ENCODE measurements at places on chromosomes 3 and 15.

- no peak for DNase-seq
These were observed 693 bp downstream of the DISP2 start for GRCh38 chr15:40358471-40359353.

DNA sequence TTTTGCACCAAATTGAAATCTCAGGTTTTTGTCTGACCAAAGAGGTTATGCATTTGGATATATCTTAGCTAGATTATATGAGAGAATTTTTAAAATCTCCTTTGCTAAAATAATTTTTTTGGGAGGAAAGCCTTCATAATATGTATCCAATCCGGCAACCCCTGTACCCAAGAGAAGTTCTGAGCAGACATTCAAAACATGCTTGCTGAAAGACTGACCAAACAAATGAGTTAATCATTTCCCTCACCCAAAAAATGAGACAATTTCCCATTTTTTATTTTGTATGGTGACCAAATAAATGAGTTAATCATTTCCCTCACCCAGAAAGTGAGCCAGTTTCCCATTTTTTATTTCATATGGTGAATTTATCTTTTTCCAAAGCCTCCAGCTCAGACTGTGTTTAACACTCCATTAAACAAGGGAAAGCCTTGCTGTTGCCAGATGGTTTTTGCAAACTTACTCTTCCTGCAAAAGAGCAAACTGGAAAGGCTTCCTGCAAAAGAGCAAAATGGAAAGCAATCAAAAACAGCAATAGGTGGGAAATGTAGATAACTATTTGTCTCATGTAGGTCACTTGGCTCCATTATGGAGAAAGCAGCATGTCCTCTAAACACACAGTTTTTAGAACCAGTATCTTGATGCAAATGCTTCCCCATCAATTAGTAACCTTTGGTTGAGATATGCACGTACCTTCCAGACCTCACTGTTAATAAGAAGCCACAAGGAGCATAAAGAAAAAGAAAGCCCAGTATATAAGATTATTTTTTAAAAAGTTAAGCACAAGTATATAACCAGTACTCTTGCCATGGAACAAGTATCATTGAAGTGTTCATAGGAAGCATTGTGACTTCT, 78.4 kb upstream of the OSTN start:
- no peak for DNase-seq

- no peak for DNase-seq
These were observed 967.8 kb upstream of the CFAP20DC start for GRCh38 chr3:60017631-60018030.

GRCh38 chr3:192834428-192834827, 83.2 kb downstream of the MB21D2 start:
- no peak for DNase-seq

DNA sequence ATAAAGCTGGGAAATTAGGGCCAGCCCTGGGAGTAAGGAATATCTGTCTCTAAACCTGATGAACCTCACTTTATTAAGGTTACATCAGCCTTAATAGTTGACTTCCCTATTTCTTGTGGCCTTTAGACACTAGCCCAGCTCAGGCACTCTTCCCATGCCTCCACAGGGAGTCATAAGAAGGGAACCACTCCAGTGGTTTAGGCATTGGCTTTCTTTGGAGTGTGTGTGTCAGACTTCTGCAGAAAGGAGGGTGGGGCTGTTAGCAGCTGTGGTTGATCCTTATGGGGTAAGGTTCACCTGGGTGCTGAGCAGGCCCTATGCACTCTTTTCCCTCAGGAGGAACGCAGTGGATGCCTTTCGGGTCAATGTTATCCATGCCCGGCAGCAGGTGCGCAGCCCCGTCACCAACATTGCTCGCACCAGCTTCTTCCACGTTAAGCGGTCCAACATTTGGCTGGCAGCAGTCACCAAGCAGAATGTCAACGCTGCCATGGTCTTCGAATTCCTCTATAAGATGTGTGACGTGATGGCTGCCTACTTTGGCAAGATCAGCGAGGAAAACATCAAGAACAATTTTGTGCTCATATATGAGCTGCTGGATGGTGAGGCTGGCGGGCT, 4.0 kb downstream of the AP2M1 start:
- no peak for DNase-seq

- DNase-seq = no peak
These were observed 4.0 kb upstream of the CFAP100 start for GRCh38 chr3:126390751-126391150.

DNA sequence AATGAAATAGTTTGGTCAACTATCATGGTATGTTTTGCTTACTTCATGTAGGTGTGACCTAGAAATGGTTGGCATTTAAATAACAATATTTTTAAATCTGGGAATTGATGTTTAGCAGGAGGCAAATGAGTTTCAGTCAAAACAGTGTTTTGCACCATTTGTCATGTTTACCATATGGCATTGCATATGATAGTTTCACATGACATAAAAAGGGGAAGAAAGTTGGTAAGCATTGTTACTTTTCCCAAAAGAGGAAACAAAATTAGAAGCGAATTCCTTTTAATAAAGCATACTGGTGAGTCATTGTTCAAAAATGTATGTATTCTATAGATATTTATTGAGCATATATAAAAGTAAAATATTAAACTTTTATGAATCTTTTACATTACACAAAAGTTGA, 2.3 kb downstream of the RNF13 start:
- no peak for DNase-seq

- DNase-seq = no peak
These were observed 370.6 kb upstream of the ROBO2 start for GRCh38 chr3:76669322-76669721.

DNA sequence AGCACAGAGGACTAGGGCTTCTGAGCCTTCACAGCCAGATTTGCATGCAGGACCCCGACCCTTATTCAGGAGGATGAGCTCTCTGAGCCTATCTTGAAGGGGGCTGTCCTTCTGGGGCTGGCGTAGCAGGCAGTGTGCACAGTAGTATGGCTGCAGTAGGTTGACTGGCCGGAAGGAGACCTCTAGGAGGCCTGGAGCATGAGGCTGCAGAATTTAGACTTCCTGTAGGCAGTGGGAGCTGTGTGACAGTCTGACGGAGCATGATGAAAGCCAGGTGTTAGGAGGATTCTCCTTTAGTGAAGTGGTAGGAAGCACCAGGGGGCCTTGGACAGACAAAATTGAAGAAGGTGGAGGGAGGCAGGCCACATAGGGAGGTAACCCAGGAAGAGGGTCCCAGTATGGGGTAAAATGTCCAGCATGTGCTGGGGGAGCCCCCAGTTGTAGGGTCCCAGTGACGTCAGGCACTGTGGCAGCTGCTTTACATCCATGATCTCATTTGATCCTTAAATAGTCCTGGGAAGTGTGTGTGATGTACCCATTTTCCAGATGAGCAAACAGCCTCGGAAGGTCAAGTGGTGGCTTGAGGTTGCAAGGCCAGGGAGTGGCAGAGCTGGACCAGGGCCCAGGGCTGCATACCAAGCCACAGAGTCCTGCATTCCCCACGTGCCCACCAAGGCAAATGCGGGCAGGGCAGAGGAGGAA, 36.1 kb downstream of the SPSB4 start:
- no peak for DNase-seq

GRCh38 chr3:169053427-169053826, 610.1 kb downstream of the MECOM start:
- DNase-seq = no peak

- no peak for DNase-seq
These were observed 45.1 kb upstream of the FGD5 start for GRCh38 chr3:14773691-14774128.

DNA sequence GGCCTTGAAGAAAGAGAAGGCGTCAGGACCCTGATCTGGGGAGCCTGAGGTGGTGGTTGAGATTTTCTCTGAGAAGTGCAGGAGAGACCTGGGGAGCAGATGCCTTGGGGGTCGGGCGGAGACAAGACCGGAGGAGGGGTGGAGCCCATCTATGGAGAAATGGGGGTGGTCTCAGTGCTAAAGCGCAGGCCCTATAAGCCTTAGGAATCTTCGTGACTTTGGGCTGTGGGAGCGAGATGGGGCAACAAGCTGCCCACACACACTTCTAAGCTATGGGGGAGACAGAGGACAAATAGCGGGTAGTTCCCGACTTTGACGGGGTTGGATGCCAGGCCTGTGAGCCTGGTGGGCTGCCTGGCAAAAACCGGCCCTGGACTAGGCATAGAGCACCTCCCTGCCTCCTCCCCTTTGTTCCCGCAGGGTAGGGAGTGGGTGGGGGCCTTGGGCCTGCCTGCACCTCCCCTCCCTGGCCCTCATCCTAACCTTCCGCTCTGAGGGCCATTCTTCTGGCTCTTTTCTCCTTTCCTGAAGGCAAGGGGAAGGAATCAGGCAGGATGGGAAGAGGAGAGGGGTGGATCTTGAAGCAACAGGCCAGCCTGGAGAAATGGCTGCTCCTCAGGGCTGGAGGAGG, 880 bp downstream of the NISCH start:
- DNase-seq = peak; percentile 61

- DNase-seq = no peak
These were observed 3.2 kb upstream of the RAD51 start for GRCh38 chr15:40691737-40692136.

DNA sequence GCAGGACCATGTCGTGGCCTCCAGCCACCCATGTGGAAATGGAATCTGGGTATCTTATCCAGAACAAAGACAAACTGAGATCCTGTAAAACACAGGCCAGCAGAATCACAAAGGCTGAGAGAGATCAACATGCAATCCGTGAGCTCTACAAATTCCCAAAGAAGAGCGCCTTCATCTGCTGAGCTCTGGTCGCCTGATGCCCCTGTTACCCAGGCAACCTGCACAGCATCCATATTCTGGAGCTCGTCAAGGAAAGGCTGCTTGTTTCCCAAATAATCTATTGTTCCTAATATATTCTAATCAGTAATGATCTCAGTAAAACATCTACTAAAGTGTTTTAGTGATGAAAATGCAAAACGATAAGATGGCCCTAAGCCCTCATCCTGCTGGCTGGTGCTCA, 133.6 kb downstream of the OCA2 start:
- no peak for DNase-seq

DNA sequence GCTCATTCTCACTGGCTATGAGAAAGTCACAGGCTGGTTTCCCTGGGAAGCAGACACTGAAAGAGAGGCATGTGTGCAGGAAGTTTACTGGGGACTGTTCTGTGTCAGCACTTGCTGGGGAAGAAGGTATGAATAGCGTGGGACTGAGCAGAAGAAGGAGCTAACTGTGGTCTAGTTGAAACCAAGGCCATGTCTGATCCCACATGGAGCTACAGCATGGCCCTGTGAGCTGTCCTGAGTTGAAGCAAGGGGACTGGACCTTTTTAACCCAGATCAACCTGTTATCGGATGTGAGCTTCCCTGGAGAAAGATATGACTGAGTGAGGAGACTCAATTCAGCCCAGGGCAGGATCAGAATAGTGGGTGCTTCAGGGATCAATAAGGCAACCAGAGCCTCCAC, 53.7 kb downstream of the DCLK3 start:
- no peak for DNase-seq

GRCh38 chr3:58059349-58060321, 51.4 kb downstream of the FLNB start:
- DNase-seq = peak; percentile 78

DNA sequence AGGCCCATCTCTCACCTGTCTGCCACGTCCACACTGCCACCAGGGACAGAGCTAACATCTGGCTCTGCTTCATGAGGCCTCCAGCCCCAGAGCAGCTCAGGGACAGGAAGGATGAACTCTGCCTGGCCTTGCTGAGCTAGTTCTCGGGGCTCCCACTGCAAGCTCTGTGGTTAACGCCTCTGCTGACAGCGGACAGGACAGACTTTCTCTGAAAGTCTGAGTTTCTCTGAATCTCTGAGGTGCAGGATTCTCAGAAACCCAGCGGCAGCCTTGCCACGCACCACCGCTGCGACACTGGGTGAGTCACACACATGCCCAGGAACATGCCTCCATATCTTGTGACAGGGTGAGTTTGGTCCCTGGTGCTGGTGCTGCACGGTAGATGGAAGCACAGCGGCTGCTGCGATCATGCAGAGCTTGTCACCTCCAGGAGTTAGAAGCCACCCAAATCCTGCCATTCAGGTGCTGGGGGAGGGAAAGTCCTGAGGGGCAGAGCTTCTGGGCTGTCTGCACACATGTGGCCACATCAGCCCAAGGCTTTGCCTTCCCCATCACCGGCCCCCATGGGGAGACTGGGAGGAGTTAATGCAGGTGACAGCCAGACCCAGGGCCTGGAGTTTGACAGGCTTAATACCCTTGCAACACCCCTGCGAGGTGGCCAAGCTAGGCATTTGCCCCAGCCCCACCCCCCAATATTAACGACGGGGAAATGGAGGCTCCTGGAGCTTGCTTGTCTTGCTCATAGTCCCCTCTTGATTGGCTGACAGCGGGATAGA, 267.0 kb downstream of the PLCL2 start:
- no peak for DNase-seq

- DNase-seq = no peak
These were observed 80.4 kb upstream of the XCR1 start for GRCh38 chr3:46107682-46108081.

- no peak for DNase-seq
These were observed 81.4 kb upstream of the KLF13 start for GRCh38 chr15:31245135-31245689.

DNA sequence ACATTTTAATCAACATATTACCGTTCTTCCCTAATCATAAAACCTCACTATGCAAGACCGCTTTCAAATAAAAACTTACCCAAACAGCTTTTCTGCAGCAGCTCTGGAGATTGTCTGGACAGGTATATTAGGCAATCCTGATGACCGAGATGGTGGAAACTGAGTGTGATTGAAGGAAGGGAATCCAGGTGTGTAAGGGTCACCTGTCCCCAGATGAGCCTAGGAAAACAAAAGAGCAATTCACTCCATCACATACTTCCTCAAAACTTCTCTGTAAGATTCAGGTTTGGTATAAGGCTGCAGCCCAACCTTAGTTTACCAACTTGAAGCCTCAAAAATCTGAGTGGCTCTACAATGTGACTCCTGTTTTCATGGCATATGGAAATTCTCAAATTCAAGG, 14.5 kb downstream of the TFRC start:
- no peak for DNase-seq

GRCh38 chr3:87436781-87437543, 160.6 kb upstream of the POU1F1 start:
- DNase-seq = peak; percentile 16

DNA sequence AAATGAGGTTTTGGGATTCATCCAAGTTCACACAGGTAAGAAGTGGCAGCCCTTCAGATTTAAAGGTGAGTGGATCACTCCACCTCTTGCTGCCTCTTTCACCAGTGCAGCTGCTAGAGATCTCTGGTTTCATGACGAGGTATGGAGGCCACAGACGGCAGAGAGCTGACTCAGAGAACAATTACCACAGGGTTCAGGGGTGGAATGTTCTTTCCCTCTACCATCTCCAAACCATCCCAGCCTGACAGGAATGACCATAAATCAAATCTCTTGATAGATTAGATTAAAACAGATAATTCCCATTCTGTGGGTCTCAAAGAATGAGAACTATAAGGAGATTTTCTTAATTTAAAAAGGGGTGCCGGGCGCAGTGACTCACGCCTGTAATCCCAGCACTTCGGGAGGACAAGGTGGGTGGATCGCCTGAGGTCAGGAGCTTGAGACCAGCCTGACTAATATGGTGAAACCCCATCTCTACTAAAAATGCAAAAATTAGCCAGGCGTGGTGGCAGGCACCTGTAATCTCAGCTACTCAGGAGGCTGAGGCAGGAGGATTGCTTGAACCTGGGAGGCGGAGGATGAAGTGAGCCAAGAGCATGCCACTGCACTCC, 174.2 kb upstream of the ATP11B start:
- peak; percentile 3 for DNase-seq
